ENCODE measurements at places on chromosomes 11 and 22.

- DNase-seq: peak; percentile 33
Measured at GRCh38 chr11:96188243-96189006, 154.6 kb downstream of the MAML2 start.

GRCh38 chr11:33701302-33702230, 940 bp upstream of the C11orf91 start:
- peak; percentile 56 for DNase-seq

- DNase-seq: no peak
Measured at GRCh38 chr11:109378034-109378433, 44.0 kb upstream of the C11orf87 start.

DNA sequence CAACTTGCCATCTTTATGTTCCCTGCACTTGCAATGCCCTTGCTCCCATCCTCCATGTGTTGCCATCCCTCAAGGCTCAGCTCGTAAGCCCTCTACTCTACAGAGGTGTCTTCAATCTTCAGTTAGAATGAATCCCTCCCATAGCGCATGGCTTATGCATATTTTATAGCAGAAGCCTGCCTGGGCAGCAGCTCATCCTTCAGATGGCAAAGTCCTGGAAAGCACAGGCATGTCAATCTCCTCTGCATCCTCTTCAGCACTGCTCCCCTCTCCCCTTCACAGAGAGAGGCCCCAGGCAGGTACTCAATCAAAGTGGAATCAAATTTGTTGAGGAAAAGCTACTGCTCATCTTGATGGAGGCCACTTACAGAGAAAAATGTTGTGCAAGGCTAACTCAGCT, 31.1 kb upstream of the ABCC8 start:
- no peak for DNase-seq

DNA sequence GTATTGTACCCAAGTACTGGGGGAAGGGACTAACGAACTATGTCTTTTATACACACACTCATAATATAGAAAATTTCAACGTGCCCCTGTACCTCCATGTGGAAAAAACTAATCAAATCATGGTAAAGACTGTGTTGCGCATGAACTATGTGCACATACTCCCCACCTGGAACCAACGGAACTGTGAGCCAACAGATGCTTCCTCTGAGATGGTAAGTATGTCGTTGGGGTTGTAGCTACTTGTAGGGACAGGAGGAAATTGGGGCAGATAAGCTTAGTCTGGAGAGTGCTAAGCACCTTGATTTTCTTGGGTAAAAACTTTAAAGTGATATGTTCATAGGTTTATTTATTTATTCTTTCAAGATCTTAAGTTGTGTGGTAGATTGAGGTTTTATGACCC, 40.1 kb downstream of the GLYAT start:
- no peak for DNase-seq

- no peak for DNase-seq
Measured at GRCh38 chr11:123209591-123209990, 14.5 kb upstream of the CLMP start.

DNA sequence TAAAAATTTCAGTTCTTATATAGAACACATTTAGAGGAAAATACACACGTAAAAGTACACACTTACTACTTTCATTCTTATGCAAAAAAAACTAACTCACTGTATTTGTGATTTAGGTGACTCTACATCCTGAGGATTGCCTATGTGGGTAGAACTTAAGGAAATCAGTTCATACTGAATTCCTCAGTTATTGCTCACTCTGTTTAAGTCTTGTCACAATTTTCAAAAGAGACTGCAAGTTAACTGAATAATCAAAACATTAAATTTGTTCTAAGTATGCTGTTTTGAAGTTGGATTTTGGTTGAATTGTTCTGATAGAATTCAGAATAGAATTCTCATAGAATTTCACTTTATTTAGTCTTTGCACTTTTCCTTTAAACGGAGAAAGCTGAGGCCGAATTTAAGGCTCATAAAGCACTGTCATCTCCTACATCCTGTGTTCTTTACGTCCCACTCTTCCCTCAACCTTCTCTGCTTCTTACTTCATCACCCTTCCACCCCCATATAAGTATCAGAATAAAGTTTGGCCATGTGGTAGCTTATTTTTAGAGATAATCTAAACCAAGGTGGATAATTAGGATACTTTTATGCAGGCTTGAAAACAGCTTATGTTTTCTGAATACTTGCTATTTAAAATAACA, 59.8 kb downstream of the APOL5 start:
- no peak for DNase-seq

- no peak for DNase-seq
Measured at GRCh38 chr11:35061516-35062440, 77.2 kb upstream of the CD44 start.

- DNase-seq: no peak
Measured at GRCh38 chr11:118263695-118264568, at the start of gene MPZL2. TSS of gene MPZL2 (minus strand) at chr11:118264297. CDS start at chr11:118264153, 144 bp downstream.

- no peak for DNase-seq
Measured at GRCh38 chr22:31343235-31344191, 2.6 kb downstream of the PATZ1 start.

GRCh38 chr11:73205661-73206343, 12.3 kb upstream of the P2RY2 start:
- DNase-seq: no peak

DNA sequence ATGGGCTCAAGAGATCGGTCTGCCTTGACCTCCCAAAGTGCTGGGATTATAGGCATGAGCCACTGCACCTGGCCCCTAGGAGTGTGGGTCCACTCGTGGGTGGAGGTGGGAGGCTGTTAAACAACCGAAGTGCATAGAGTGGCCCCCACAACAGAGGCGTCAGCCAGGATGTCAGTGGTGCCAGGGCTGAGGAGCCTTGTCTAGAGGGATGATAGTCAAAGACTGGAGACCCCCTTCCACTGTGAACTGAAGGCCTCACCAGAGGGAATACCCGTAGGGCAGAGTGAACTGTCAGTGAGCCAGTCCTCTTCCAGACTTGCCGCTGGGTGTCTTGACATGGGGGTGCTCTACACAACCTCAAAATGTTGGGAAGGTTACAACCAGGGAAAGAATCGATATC, 38.2 kb downstream of the AP2A2 start:
- no peak for DNase-seq

DNA sequence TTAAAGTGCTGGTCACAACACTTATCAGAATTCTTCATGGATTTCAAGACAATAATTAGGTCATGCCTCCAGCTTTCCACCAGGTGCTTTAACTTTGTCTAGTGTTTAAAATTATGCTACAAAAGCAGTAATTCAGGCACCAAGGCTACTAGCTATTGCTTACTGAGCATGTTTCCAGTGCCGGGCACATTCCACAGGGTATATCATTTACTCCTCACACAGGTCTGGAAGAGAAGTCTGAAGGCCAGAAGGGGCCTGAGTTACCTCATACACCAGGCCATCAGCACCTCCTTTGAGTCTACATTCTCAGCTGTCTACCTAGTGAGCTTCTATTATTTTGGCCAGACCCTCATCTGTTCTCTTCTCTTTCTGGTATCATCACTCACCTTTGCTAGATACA, 41.7 kb upstream of the LMO2 start:
- DNase-seq: no peak

DNA sequence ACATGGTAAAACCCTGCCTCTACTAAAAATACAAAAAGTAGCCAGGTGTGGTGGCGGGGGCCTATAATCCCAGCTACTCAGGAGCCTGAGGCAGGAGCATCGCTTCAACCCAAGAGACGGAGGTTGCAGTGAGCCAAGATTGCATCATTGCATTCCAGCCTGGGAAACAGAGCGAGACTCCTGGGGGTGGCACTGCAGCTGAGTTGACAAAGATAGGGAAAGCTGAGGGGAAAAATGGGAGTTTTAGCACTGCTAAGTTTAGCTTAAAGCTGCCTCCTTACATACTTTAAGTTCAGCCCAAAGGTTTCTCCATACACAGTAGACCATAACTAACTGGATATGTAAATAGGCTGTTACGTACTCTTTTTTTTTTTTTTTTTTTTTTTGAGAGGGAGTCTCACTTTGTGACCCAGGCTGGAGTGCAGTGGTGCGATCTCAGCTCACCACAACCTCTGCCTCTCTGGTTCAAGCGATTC, 9.0 kb upstream of the USP28 start:
- DNase-seq: no peak
